Smooth muscle cell of the brain vasculature (primary cell): ENCODE measurements at places on chromosomes 5 and 9.

GRCh38 chr9:99050292-99050911, 54.5 kb upstream of the TGFBR1 start:
- no peak for DNase-seq

- no peak for DNase-seq
Measured at GRCh38 chr9:13529321-13530104, 250.0 kb upstream of the MPDZ start.

DNA sequence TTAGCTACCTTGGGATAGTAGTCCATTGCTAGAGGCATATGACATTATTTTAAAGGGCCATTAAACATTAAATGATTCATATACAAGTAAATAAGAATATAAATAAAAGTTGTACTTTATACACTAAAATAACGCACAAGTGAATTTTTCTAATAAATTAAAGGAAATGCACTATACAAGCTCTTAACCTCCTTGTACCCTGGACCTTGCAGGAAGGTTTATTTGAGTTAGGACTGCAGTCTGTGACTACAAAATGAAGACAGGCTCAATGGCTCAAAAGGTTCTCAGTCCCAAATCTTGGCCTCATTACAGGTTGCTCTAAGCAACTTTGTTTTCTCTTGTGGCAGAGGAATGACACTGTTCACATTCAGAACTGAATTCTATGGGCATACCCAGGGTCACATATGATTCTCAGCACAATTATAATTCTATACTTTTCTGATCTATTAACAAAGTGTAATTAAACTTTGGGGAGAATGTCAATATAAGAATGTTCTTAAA, 34.4 kb downstream of the FEM1C start:
- no peak for DNase-seq

DNA sequence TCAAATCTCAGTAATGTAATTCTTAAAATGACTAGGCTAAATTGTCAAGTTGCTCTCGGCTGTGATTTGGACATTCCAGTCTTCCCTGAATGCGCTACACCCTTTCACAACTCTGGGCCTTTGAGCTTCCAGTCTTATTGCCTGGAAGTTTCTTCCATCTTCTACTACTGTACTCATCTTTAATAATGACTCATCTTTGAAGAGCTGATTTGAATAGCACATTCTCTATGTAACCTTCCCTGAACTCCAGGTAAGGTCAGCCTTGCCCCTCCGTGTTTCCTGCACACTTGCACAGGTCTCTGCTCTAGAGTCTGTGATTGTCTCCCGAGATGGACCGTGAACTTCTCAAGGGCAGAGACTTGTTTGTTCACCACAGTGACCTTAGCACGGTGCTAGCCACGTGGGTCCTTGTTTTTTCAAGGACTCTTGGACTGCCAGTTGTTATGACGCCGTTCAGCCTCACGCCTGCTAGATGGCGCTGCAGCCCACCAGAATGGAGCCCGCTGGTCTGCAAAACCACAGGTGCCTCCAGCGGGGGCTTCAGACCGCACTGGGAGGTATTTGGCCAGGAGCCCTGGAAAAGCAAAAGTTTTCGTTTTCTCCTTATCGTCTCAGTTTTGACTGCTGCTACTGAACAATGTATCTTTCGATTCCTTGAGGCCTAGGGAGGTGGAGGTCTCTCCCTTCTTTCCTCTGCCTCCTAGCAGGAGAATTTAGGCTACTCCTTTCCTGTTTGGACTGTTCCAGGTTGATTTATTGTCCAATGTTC, 44.4 kb downstream of the SEC61B start:
- DNase-seq: peak; percentile 47

DNA sequence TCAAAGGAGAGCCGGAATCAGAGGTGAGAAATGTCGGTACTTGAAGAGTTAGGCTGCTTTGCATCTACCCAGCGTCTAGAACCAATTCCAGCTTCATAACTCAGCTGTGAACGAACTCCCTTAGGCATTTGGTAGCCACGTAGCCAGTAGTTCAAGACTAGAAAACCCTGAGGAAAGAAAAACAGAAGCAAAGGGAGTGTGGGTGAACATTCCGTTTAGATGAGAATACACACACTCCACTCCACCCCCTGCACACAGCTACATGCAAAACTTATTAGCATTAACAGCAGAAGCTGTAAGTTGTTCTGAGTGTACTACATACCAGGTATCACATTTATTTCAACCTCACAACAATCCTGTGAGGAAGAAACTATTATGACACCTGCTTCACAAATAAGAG, 78.3 kb downstream of the SMIM23 start:
- peak; percentile 23 for DNase-seq

GRCh38 chr5:119058979-119059529, 11.8 kb upstream of the DMXL1 start:
- no peak for DNase-seq

- DNase-seq: no peak
Measured at GRCh38 chr5:143649937-143650621, 161.9 kb upstream of the HMHB1 start.
